Activated CD4-positive, CD25-positive, alpha-beta regulatory T cell treated with anti-CD3 and anti-CD28 coated beads, Interleukin-2, amount 50 U/mL, for 24 hours (primary cell): ENCODE measurements at places on chromosomes 3 and 15.
A peak's percentile ranks its signal among the peaks of the same experiment; 100 is the strongest.

GRCh38 chr15:39172380-39173281 is 408.2 kb upstream of the THBS1 start:
- no peak for ATAC-seq

DNA sequence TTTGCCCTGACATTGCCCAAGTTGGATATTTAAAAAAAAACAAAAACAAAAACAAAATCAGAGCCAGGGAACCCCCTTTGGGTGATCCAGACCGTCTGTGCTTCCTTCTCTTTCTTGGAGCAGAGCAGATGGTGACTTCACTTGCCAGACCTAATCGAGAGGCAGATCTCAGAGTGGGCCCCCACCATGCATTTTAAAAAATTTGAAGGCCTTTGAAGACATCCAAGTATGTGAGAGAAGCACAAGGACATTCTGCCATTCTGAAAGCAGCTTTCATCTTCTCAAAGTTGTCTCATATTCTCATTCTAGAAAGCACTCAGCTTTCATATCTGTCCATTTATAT is 93.3 kb downstream of the SV2B start:
- no peak for ATAC-seq

DNA sequence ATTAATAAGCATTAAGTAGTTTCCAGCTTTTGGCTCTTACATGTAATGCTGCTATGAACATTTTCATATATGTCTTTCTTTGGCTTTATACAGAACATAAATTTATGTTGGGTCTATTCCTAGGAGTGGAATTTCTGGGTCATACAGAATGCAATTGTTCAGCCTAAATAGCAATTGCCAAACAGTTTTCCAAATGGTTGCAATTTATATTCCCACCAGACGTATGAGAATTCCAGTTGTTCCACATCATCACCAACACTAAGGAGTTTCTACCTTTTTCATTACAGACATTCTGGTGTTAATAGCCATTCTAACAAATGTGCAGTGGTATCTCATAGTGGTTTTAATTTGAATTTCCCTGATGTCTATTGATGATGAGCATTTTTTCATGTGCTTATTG is 160.1 kb upstream of the TMC3 start:
- ATAC-seq, result no peak

- no peak for ATAC-seq
These were observed 21.8 kb downstream of the PCOLCE2 start for GRCh38 chr3:142866841-142867631.

DNA sequence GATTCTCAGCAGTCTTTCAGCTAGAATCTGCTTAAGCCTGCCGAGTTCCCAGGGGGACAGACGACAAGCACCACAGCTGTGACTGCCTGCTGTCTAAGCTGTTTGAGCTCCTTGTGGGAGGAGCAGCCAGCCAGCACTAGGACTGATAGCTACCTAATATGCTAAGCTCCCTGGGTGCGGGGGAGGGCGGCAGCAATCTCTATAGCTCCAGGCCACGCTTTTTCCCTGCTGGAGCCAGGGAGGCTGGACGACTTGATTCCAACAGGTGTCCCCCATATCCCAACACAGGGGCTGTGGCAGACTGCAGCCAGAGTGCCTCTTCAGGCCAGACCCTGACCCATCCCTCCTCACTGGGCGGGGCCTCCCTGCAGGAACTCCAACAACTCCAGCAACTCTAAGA is 134.1 kb upstream of the ARPP21 start:
- no peak for ATAC-seq

DNA sequence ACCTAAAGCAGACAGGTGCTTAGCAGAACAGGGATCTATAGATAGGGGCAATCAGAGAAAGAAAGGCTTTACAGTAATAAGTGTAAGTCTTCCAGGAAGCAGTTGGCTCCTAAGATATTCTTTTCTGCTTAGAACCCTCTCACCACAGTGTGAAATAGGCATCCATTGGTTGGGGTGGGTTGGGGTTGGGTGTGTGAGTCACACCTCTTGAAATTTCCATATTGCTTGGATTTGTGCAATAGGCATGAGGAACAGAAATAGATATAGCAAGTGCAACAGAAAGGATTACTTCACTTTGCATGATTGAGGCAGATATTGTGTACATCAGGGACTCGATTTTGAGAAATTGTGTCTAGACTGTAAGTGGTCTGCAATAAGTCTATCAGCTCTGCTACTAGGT is 200.1 kb upstream of the GAP43 start:
- no peak for ATAC-seq

- ATAC-seq, result no peak
These were observed 140.6 kb upstream of the BHLHE40 start for GRCh38 chr3:4838621-4839022.

DNA sequence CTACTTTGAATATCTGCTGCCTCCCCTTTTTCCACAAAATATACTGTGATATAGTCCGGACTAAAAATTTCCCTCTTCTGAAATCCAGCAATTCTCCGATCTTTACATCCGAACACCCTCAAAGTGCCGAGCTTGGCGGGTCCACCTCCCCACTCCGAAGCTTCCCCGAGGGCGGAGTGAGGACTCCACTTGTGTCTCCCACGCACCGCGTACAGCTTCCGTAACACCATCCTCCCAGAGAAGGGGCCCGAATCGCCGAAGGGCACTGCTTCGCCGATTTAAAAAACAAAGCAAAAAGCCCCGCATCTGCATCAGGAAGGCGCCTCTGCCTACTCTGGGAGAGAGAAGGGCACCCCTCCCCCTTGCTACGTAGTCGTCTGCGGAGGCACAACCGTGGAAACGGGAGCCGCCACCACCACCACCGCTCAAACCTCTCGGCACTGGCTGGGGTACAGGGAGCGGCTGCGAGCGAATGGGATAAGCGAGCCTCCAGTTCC is 551 bp downstream of the NCBP2 start:
- peak; percentile 42 for ATAC-seq

DNA sequence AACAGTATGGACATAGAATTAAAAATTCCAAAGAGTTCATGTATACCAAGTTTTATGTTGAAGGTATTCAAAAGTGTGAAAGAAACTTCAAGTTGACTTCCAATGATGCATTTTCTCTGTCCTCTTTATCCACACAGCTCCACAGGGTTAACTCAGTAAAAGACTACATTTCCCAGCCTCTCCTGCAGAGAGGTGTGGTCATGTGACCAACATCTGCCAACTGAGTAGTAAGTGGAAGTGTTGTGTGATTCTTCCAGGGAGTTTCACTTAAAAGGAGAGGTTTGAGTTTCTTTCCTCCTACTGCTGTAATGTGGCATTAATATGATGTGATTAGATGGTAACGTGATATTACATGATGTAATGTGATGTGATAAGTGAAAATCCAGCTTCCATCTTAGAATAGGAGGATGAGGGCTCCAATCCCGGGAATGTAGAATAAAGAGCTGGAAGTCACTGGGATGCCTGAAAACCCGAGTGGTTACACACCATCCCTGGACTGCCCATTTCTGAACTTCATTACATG is 280.6 kb downstream of the ARRDC4 start:
- no peak for ATAC-seq

GRCh38 chr3:69914395-69914794 is 85.1 kb upstream of the SAMMSON start:
- no peak for ATAC-seq

DNA sequence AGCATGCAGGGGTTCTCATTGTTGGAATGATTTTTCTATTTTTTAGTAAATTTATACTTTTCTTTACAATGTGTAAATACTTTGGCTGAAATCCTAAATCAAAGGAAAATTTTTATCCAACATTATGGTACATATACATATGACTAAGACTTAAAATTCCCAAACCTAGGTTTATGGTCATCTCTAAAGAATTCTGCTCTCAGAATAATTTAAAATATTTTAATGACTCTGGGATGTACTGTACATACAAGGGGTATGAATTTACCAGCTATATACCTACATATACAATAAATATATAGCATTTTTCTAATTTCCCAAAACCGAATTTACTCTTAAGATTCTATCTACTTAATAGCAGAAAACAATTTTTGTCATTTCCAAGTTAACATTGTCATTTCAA is 137.9 kb upstream of the POU1F1 start:
- ATAC-seq, result no peak

DNA sequence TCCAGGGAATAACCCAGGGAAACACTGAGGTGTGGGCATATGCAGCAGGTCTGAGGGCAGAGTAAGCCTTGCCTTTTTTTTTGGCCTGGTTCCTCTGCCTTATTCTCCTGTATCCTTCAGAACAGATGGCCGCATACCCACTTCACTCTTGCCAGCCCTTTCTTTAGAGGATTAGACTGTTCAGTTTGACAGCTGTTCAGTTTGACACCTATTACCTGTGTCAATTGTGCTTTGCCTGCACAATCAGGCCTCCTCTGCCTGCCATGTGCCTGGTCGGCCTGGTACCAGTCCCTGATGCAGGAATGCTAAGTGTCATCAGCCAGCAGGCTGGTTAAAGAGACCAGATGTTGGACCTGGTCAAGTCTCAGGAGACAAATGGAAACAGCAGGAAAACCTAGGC is 22.3 kb downstream of the TM6SF1 start:
- ATAC-seq, result no peak

DNA sequence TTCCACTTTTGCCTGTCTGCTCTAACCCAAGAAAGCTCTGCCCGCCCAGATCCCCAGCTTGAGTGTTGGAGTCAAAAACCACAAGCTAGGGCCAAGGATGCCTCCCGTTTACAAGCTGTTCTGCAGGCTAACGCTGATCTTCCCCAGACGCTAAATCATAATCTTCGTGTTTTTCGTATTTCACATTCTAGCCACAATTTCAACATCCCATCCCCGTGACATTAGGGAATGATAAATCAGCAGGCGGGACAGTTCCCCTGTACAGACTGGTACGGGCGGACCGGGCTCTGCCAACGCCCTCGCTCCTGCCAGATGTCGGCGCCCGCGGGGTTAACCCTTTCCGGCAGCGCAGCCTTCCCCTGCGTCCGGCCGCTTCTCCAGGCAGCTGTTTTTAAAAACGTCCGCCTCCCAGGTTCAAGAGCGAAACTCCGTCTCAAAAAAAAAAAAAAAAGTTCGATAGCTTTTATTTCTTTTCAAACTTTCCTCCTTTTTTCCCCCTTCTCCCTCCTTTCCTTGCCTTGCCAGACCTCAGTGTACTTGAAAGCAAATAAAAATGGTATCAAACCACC is 81.0 kb upstream of the BNC1 start:
- no peak for ATAC-seq

- ATAC-seq, result no peak
These were observed 119.1 kb downstream of the ROBO2 start for GRCh38 chr3:77158730-77159581.

DNA sequence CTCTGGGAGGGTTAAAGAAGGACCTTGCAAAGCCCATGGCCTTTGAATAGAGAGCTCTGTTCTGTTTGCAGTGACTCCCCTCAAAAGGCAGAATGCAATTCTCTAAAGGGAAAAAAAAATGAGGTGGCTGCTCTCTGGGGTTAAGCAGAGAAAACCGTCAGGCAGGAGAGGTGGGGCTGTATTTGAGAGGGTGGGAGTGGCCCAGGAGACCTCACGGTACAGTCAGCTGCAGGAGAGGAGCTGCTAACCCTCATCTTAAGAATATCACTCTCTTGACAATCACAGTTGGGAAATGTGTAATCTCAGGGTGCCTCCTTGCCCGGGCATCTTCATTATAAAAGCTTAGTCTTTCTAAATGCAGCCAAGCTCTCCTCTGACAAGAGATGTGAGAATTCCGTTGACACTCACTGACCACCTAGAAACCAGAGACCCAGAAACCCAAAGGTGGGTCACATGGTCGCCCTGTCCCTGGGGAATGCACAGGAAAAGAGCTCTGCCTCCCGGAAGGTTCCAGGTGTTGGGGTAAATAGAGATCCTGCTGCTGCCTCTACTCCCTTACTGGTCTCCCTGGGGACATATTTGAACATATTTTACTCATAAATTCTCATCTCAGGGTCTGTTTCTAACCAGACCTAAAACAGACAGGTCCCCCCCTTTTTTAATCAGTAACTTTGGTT is 159.1 kb upstream of the CTDSPL start:
- ATAC-seq, result no peak

GRCh38 chr3:187823746-187824145 is 78.5 kb upstream of the BCL6 start:
- ATAC-seq, result no peak

GRCh38 chr3:142968319-142969025 is 5.0 kb upstream of the PAQR9 start:
- no peak for ATAC-seq

- no peak for ATAC-seq
These were observed 23.6 kb downstream of the TRPM1 start for GRCh38 chr15:31077941-31078340.

- ATAC-seq, result no peak
These were observed 93.4 kb downstream of the CHSY1 start for GRCh38 chr15:101158166-101159095.

GRCh38 chr3:138861798-138862197 is 27.1 kb upstream of the PIK3CB start:
- ATAC-seq, result no peak

GRCh38 chr15:39854161-39854560 is 65.9 kb downstream of the GPR176 start:
- no peak for ATAC-seq

GRCh38 chr3:113185194-113185835 is 26.0 kb upstream of the BOC start:
- ATAC-seq, result no peak

DNA sequence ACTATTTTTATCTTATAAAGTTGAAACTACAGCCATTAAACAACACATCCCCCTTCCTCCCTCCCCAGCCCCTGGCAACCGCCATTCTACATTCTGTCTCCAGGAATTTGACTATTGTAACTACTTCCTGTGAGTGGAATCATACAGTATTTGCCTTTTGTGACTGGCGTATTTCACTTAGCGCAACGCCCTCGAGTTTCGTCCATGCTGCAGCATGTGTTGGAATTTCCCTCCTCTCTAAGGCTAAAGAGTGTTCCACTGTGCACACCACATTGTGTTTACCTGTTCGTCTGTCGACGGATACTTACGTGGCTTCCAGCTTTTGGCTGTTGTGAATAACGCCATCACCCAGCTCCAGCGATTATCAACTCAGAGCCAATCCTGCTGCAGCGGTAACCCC is 52.0 kb upstream of the DLG1 start:
- no peak for ATAC-seq

- no peak for ATAC-seq
These were observed 210.6 kb upstream of the UMPS start for GRCh38 chr3:124519591-124520194.

- ATAC-seq, result no peak
These were observed 311.7 kb downstream of the WDR72 start for GRCh38 chr15:53447742-53448141.

DNA sequence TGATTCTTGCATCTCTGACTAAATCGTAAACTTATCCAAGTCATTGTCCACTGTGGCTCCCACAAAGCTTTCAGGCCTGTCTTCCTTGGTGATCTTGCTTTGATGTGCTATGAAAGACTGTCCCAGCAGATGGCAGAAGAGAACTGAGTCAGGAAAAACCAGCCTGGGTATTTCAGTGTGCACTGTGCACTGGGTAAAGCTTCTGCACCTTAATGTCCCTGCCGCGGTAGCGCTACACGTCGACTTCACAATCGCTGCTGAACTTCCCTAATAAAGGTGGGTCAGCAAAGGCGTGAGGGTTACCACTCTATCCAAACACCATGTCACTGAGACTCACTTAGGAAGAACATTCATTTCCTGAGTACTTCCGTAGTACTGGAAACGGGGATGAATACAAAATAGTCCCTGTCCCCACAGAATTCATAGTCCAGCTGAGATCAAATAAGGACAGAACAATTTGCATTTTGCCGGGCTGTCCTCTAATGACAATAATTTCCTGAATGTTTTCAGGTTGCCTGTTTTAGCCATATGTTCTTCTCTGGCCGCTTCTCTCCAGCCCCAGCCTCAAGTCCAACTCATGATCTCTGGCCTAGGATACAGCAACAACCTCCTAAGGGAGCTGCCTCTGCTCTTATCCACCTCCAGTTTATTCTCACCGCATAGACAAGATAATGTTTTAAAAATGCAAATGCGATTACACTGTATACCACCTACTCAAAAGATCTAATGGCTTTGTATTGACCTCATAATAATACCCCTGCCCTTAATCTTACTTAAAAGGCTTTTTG is 83.6 kb upstream of the AKAP13 start:
- ATAC-seq, result peak; percentile 89
